ENCODE measurements at places on chromosomes 13 and 19.

GRCh38 chr19:3760871-3761361 lies 576 bp downstream of the APBA3 start:
- no peak for DNase-seq

GRCh38 chr13:52061587-52061986 lies 37.1 kb downstream of the UTP14C start:
- no peak for DNase-seq

GRCh38 chr19:38285567-38285966 lies 18.5 kb upstream of the C19orf33 start:
- no peak for DNase-seq

GRCh38 chr19:19334063-19334988 lies 13.7 kb downstream of the MAU2 start:
- no peak for DNase-seq

GRCh38 chr19:21751384-21751783 lies 16.0 kb downstream of the ZNF100 start:
- no peak for DNase-seq

GRCh38 chr19:17159466-17160393 lies 55.4 kb upstream of the USE1 start:
- no peak for DNase-seq

DNA sequence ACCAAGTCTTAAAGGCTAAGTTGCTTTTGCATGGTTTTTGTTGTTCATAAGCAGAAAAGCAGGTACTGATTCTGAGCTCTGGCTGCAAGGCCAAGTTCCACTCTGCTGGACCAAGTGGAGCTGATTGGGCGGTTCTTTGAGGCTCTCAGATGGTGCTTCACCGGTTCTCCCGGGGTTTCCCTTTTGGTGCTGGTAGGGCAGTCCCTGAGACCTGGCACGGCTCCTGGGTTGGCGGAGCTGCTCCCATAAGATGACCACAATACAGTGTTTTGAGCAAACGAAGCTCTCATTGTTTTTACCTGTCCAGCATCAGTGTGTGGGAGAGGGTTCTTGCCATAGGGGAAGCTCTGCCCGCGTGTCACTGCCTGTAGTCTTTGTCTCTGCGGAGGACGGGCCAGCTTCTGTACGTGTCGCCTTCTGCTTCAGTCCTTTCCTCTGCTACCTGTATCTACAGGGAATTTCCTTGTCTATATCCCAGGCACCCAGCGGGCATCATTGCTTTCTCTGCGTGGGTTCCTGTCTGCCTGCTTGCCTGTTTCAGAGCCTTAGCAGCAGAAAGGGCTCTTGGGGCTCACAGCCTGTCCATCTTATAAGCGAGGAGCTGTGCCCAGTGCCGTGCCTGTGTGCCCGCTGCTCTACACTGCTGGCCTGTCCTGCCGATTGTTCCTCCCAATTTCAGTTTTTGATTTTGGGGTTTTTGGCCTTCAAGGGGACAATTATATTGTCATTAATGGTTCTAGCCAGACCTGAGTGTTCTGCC lies 2.3 kb downstream of the U2AF2 start:
- DNase-seq = no peak

GRCh38 chr13:43041369-43041921 lies 18.1 kb downstream of the DNAJC15 start:
- DNase-seq = no peak

GRCh38 chr13:109087916-109088623 lies 458.7 kb downstream of the MYO16 start:
- DNase-seq = no peak

GRCh38 chr13:62093984-62094780 lies 678.5 kb upstream of the PCDH20 start:
- DNase-seq = no peak

DNA sequence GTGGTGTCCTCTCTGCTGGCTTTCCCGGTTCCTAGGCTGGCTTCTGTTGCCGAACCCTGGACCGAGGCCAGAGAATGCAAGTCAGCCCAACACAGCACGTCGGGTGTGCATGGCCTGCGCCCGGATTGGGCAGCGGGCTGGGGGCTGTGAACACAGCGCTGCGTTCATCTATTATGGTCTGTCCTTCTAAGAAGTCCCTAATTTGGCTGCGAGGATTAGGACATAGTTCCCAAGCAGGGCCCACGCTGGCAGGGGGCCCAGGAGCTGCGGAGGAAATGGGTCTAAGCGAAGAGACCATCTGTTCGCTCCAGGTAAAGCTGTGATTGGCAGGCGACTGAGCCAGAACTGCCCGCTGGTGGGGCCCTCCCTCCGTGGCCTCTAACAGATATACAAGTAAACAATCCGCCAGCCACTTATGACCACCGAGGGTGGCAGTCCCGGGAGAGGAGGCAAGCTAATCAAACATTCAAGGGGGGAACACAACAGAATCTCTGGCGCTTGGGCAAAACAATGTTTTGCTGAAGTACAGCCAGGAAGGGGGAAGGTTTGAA lies 6.0 kb downstream of the SYCE2 start:
- DNase-seq = peak; percentile 96

GRCh38 chr19:51086153-51086850 lies 3.6 kb upstream of the KLK14 start:
- no peak for DNase-seq

DNA sequence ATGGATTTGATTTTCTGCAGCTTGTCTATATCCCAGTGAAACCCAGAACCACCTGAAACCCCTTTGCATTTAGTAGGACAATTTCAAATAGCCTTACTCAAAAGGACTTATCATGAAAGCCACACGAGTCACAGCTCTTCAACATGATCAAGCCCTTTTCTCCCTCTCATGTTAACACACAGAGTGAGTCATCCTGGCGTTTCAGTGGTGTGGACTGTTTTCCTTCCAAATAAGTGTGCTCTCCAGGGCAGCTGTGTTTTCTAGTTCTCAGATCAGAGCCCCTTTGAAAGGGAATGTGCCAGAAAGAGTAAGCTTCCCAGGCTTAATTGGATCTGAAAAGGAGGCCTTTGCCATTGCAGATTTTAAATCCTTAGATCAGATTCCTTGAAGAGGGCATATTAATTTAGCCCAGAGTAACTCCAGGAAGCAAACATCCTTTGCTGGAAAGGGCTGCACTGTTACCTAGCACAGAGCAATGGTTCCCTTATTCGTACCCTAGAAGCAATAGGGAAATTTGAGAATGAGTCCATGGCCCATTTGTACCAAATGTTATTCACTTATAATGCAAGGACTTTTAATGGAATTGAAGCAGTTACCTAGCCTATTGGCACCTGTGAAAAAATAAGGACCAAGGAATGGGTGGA lies 51.3 kb downstream of the ERICH6B start:
- no peak for DNase-seq

GRCh38 chr19:53808710-53809125 lies 15.4 kb downstream of the NLRP12 start:
- peak; percentile 68 for DNase-seq

GRCh38 chr19:44789943-44790483 lies 12.3 kb downstream of the CBLC start:
- no peak for DNase-seq

GRCh38 chr19:12611361-12611699 lies 610 bp downstream of the ZNF791 start:
- peak; percentile 42 for DNase-seq

- DNase-seq = no peak
Measured at GRCh38 chr19:5172859-5173630, 167.6 kb downstream of the PTPRS start.

- no peak for DNase-seq
Measured at GRCh38 chr19:10361569-10362011, 18.8 kb downstream of the TYK2 start.

DNA sequence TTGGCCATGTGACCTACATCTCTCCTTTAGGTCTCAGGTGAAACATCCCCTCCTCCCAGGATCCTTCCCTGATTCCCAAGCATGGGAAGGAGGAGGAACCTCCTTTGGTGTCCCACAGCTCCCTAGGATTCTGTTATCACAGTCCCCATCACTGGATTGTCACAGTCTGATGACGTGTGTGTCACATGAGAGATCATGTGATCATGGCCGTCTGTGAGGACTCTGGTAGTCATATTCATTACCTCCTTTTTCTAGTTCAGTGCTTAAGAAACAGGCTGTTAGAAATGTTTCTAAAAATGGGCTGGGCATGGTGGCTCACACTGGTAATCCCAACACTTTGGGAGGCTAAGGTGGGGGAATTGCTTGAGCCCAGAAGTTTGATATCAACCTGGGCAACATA lies 3.0 kb downstream of the DHX34 start:
- no peak for DNase-seq

DNA sequence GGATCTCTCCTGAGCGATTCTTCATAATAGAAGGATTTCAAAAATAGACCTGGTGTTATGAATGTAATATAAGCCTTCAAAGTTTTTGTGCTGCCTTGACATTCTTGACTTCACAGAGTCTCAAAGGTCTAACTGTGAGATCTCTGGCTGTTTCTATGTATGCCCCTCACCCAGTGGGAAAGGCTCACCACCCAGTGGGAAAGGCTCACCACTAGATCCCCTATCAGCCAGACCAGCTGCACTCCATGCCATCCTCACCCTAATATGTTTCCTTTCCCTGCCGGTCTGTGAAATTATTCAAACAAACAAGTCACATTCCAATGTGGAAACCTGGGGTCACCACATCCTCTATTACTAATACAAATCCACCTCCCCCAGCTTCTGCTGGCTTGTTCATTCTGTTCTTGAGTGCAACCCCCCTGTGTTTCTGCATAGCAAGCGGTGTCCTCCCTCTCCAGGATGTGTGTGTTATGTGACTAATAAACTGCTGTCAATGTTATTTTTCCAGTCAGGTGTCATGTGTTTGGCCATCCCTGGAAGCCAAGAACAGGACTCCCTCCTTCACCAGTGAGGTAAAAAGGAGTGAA lies 13.8 kb upstream of the SLITRK1 start:
- no peak for DNase-seq

DNA sequence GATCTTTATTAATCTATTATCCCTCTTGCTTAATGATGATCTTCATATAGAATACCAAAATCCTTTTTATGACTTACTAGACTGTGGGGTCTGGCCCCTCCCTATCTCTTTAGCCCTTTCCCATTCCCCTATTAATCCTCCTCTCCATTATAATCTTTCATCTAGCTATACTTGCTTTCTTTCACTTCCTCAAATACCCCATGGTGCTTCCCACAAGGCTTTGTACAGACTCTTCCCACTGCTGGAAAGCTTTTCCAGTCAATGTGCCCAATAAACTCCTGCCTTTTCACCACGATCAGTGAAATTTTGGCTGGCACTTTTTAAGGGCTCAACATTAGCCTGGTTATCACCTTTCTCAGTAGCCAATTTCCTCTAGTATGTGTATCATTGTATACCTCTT lies 3.2 kb upstream of the EBPL start:
- DNase-seq = no peak

GRCh38 chr19:45475537-45476291 lies 7.9 kb downstream of the FOSB start:
- peak; percentile 61 for DNase-seq

GRCh38 chr19:46753420-46754155 lies 7.3 kb upstream of the STRN4 start:
- no peak for DNase-seq

- no peak for DNase-seq
Measured at GRCh38 chr19:53844849-53845246, 20.7 kb upstream of the NLRP12 start.

GRCh38 chr19:16199275-16199932 lies 1.7 kb downstream of the AP1M1 start:
- DNase-seq = no peak

DNA sequence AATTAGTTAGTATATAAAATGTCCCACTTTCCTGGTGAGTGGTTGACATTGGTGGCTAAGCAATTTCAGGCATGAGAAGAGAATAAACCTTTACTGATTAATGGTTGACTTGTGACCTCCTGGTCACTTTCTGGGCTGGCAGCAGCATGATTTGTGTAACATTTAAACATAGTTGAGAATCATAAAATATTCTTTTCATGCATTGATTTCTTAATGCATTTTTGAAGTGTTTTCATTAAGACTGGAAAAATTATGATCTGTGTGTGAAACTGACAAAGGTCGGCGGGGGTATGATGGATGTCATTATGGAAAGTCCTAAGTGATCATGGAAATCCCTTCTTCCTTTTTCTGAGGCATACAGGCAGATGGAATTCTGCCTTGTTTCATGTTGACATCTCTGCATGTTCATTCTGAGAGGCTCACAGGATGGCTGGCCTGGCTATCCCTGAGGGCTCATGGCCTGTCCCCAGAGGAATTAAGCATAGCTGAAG lies 98.7 kb upstream of the RNF113B start:
- DNase-seq = no peak

- DNase-seq = no peak
Measured at GRCh38 chr19:6489278-6490061, 7.9 kb upstream of the DENND1C start.

GRCh38 chr13:50645092-50645491 lies 198.4 kb downstream of the DLEU7 start:
- no peak for DNase-seq

Data from spinal cord (tissue), 10 donors.